ENCODE measurements at places on chromosomes 2 and 18.

DNA sequence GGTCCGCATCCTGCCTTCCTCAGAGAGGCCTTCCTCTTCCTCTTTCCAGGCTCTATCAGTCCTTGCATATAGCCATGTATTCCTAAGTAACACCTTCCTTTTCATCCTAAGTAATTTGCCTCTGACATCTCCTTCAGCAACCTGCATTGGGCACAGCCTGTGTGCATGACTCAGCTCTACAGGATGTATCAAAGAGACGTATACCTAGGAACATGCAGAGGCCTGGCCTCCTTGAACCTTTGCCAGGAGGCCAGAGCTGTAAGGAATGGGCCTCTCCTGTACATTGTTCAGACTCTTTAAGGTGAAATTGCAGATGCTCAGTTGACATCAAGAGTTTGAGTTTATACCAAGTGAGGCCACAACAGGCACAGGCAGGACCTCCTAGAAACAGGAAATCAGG is 76.0 kb upstream of the CELF4 start:
- no peak for DNase-seq

DNA sequence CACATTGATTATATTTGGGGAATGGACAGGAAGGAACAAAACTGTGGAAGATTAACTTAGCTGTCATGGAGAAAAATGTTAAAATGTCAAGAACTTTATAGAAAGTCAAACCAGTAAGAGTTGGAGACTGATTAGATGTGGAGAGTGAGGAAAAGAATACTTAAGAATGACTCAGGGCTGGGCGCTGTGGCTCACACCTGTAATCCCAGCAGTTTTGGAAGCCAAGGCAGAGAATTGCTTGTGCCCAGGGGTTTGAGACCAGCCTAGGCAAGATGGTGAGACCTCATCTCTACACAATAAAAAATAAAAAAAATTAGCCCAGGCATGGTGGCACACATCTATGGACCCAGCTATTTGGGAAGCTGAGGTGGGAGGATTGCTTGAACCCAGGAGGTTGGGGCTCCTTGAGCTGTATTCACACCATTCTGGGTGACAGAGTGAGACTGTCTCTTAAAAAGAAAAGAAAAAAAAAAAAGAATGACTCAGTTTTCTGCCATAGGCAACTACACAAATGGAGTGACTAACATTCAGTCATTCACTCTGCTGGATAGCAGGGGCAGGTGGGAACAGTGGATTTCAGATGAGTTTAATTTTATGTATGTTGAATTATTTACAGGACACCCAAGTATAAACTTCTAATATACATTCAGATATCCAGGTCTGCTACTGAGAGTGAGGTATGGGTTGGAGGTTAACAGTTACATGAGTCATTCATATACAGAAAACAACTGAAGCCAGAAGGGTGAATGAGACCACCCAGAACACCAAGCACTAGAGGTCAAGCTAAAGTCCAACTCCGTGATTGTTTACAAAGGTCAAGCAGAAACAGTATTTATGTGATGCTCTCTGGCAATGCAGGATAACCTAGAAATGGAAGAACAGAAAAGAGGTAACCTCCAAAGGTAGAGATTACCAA is 33.9 kb downstream of the ORC2 start:
- DNase-seq, result no peak

DNA sequence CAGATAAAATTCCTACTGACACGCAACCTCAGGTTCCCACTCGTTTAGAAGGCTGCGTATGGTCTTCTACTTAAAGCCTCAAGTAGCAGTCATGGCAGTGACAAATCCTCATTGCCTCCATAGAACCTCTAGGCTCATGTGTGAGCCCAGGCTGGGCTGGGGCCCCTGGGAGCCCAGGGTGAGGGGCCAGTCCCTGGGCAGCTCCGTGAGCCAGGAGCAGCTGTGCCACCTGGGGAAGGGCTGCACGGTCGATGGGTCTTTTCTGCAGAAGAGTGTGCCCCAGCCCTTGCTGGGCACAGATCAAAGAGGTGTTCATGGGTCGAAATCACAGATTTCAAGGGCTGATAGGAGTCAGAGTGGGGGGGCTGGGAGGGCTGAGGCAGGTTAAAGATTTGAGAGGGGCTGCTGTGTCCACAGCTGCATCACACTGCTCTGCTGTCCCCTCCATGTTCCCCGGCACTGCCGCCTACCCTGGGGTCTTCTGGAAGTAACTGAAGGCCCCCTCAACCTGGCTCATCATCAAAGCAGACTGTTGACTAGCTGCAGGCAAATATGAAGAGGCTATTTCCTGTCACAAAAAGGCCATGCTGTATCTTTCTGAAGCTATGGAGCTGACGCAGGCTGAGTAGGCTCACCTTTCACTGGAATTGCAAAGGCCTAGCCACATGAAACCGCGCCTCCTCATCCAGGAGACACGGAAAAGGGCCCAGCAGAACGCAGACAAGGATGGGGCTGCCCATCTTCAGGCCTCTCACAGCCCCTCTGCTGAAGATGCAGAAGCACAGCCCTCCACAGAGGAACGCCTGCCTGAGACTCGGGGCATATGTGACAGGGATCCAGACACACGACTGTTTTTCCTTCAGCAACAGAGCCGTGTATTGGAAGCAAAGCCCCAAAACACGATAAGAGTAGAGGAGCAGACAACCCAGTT is 35.7 kb upstream of the ALPP start:
- no peak for DNase-seq

GRCh38 chr2:96212339-96212738 is 3.7 kb upstream of the STARD7 start:
- DNase-seq, result no peak

DNA sequence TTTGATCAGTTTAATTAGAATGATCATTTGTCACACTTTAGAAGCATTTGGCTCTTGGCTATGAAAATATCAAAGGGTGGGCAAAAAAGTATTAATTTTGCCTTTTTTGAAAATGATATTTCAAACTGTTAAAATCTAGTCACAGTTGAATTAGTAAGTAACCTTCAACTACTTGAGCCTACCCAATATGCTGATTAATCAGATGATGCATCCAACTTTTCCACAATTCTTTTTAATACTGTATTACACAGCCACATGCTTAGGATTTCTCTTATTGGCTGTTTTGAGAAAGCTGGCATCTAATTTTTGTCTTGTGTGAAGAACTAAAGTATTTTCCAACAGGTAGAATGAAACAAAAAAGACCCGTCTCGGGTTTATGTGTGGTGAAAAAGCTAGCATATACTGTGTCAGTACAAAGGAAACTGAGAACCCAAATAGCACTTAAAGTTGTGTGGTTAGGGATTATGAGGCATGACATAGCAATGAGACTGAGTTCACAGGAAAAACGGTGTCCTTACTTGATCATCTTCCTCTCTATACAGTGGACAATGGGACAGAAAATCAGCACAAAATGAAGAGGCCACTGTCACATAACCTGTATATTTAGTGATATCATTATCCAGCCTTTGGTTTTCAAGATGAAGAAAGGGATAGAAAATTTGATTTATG is 11.7 kb downstream of the OSBPL6 start:
- no peak for DNase-seq

Measured in NCI-H460 (cell line).